Panc1 (cell line): ENCODE measurements at places on chromosomes 13 and 19.

GRCh38 chr19:6700586-6701316 is 19.7 kb downstream of the C3 start:
- no peak for DNase-seq

DNA sequence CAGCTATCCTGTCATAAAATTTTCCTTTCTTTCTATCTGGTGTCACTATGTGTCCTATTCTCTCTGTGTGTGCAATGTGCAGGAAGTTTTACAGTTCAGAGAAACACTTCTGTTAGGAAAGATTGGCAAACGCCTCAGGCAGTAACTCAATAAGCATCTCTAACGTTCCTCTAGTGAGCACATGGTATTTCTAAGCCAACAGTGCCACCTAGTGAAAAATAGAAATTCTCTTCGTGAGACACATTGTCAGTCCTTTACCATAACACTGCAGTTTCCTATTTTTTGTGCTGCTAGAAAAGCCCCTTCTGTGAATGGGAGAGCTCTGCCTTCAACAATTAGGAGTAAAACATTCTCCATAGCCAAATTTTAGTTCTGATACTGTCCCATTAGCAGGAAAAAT is 50.7 kb downstream of the ZNF723 start:
- no peak for DNase-seq

GRCh38 chr13:20559659-20560356 is 7.1 kb upstream of the IFT88 start:
- DNase-seq, result no peak

DNA sequence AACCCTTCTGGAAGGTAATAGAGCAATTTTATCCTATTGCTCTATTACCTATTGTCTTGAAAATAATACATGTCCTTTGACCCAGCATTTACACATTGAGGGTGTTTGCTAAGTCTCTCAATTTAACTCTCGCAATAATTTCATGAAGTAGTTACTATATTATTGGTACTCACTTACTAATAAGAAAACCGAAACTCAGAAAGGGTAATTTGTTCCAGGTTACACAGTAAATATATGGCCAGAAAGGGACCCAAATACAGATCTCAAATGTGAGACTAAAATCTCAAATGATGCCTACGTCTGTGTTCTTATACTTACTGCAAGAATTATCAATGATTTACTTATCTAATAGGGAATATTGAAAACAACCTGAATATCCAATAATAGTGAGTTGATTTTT is 29.7 kb upstream of the FAM216B start:
- DNase-seq, result no peak

DNA sequence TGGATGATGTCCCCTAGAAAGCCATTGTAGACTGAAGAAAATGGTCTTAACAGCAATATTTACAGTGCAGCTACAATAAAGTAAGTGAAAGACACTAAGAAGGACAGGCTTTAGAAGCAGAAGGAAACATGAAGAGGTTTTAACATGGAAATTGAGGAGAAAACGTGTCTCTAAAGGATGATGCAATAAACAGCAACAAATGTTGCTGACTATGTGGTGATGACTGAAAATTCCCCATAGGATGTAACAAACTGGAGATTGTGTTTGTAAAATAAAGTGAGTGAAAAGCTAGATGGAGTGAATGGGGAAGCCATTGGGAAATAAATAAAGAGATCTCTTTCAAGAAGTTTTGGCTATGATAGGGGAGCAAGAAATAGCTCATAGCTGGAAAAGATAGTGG is 186.7 kb upstream of the IPO5 start:
- DNase-seq, result no peak

DNA sequence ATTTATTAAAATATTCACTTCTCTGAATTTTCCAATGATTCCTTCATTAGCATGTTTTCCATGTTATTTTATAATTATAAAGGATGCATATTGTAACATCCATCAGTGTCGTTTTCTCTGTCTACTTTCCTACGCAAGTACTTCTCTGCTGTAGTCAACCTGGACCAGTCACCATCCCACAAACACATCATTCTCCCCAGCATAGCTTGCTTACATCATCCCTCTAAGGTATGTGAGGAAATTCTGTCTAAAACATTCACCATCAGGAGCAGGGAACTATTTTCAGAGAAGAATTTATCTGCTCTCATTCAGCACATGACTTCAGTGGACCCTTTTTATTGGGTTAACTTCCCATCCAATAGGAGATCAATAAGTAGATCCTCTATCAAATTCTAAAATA is 806.1 kb upstream of the ARGLU1 start:
- DNase-seq, result no peak

DNA sequence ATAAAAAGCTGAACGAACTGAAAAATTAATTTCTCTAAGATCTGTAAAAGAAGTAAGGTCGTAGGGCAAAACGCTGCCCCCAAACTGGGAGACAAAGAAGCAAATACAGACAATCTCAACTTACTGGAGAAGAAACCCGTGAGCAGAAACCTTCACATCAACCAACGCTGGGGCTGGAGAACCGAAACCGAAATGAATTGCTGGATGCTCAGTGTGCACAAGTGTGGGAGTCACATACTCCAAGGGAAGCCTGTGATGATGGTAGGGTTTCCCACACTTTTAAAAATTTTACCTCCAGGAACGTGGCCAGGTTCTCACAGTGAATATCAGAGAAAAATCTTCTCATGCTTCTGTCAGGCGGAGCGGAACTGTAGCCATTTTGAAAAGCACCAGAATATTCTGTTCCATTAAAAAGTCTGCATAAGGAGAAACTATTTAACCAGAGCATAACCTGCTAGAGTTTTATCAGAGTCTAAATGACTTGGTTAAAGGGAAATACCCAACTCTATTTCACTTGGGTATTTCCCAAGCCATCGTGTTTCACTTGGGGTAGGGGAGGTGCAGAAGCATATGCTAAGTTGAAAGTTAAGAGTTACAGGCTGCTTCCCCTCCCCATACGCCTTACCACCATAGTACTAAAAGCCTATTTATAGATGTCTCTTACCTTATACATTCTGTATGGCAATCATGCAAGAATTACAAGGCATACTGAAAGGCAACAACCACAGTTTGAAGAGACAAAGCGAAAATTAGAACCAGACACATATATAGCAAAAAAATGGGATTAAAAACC is 110.5 kb upstream of the SLITRK1 start:
- DNase-seq, result no peak

DNA sequence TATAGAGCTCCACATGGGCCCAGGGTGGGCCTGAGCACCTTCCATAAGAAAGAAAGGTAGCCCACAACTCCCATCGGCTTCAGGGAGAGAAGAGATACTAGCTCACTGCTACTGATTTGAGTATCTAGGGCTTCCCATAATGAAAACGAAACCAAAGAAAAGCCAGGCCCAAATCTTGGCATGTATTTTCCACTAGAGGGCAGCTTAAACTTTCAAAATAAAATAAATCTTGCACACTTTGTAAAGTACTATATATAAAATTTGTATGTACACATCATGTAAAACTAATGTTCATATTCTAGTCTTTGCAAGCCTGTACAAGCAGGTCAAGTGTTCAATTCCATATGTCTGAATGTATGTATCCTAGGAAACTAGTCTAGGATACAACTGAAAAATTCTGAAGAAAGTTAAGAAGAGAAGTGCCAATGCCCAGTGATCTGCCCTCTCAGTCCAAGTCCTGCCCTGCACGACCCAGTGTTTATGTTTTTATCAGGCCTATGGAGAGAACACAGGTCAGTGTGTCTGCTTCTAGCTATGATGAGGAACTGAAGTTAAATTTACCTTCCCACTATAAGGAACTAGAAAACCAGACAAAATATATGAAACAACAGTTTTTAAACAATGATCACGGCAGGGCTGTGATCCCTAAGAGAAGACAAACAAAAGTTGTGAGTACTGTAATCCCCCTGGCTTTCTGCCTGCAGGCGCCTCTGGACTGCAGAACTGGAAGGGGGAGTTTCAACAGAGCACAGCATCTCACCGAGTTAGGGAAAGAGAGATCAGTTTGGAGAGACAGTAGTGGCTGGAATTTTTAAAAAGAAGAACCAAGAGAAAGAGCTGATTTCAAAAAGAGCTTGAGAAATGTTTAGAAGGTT is 475.7 kb downstream of the UQCRFS1 start:
- DNase-seq, result no peak

DNA sequence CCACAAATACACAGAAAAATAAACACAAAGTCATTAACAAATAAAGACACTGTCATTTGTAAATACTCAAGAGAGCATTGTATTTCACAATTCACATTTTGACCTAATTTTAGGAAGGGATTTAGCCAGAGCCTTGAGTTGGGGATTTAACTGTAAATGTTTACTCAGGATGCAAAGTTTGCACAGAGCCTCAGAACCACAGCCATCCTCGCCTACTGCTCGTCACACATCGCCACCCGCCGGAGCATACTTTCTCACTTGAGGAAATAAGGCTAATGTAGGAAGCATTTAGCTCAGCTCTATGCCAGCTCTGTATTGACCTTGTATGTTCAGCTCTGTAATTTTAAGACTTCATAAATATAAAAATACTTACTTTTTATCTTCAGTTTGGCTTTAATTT is 442.7 kb downstream of the OXGR1 start:
- no peak for DNase-seq

DNA sequence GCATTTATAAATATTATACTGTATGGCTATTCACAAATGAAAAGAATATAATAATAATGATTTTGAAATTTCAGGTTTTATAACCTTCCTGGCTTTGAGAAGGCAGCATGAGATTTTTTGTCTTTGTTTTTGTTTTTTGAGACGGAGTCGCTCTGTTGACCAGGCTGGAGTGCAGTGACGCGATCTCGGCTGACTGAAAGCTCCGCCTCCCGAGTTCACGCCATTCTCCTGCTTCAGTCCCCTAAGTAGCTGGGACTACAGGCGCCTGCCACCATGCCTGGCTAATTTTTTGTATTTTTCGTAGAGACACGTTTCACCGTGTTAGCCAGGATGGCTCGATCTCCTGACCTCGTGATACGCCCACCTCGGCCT is 64.1 kb downstream of the ZNF429 start:
- no peak for DNase-seq

GRCh38 chr19:11612816-11613511 is 15.7 kb downstream of the ZNF627 start:
- no peak for DNase-seq

DNA sequence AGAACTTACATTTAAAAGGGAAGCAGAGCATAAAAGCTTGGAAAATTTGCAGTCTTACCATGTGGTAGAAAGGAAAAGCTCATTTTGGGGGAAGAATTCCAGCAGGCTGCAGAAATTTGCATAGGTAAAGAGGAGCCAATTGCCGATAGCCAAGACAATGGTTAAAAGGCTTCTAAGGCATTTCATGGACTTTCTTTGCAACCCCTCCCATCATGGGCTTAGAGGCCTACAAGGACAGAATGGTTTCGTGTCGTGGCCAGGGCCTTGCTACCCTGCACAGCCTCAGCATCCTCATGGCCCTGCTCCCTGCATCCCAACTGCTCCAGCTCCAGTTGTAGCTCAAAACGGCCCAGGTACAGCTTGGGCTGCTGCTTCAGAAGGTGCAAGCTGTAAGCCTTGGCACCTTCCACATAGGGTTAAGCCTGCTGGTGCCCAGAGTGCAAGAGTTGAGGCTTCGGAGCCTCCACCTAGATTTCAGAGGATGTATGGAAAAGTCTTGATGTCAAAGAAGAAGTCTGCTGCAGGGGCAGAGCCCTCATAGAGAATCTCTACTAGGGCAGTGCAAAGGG is 420.3 kb downstream of the PCDH17 start:
- DNase-seq, result no peak

GRCh38 chr19:12786141-12786870 is 5.0 kb upstream of the JUNB start:
- DNase-seq, result no peak

DNA sequence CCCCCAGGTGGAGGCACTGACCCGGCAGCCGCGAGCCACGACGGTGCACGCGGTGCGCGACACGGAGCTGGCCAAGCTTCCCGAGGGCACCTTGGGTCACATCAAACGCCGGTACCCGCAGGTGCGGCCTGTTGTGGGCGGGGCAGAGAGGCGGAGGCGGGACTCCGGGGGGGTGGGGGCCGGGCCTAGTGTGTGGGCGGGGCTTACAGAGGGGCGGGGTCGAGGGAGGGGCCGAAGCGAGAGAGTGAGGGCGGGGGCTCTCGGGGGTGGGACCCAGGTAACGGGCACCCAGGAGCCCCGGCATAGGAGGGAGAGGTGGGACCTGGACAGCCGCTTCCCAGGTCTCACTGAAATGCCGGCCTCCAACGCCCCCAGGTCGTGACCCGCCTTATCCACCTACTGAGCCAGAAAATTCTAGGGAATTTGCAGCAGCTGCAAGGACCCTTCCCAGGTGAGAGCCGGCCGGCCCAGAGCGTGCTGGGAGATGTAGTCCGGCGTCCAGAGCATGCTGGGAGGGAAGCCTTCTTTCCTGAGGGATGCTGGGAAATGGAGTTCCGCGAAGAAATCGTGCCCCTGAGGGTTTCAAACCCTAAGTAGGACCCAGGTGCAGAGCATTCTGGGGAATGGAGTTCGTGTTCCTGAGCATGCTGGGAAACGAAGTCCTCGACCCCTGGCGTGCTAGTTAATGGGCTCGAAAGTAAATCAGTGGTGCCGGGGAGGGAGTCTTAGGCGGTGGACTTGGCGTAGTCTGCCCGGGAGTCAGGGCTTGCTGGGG is 15.7 kb downstream of the PNPLA6 start:
- DNase-seq, result no peak

DNA sequence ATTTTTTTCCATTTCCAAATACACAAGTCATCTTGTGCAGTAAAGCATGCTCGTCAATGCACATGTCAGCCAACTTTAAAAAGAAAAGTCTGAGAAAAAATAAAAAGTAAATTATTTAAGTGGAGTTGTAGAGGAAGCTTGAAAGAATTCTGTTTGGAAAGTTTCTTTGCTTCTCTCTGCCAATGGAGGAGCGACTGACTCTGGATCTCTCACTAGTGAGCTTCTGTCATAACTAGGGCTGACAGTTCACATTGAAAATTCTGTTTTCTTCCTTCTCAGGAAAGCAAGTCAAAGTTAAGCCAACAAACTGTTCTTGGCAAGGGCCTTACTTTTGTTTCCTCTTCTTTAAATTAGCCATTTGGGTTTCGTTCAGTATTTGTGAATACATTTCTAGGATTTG is 298.2 kb downstream of the POU4F1 start:
- DNase-seq, result no peak

GRCh38 chr19:33235996-33236350 is 10.3 kb upstream of the SLC7A10 start:
- DNase-seq, result no peak
